ENCODE measurements at places on chromosomes 3 and 15. TPM values are rescaled to one million over a fixed set of nuclear protein-coding genes. Genes with fewer than 3 reads are reported as not detected.

LZTFL1 gene
- total RNA-seq = 26.5 TPM

SMCO1 gene
- total RNA-seq = not detected

DNA sequence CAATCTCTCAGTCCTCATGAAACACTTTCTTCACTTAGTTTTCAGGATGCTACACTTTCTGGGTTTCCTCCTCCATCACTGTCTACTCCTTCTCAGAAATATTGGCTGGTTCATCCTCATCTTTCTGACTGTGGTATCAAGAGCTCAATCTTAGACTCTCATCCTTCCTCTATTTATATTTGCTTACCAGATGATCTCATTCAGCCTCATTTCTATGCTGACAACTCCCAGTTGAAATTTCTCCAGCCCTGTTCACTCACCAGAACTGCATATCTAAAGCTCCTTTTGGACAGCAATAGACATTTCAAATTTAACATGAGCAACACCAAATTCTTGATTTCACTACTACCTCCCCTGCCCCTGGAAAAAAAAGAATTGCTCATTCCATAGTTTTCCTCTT lies 48.0 kb upstream of the FBN1 start:
- DNase-seq = no peak

- no peak for DNase-seq
These were observed 417.1 kb downstream of the RBMS3 start for GRCh38 chr3:29697989-29698388.

- no peak for DNase-seq
These were observed 17.3 kb upstream of the USP50 start for GRCh38 chr15:50563756-50564155.

P2RY13 gene
- 3.6 TPM for total RNA-seq

DNA sequence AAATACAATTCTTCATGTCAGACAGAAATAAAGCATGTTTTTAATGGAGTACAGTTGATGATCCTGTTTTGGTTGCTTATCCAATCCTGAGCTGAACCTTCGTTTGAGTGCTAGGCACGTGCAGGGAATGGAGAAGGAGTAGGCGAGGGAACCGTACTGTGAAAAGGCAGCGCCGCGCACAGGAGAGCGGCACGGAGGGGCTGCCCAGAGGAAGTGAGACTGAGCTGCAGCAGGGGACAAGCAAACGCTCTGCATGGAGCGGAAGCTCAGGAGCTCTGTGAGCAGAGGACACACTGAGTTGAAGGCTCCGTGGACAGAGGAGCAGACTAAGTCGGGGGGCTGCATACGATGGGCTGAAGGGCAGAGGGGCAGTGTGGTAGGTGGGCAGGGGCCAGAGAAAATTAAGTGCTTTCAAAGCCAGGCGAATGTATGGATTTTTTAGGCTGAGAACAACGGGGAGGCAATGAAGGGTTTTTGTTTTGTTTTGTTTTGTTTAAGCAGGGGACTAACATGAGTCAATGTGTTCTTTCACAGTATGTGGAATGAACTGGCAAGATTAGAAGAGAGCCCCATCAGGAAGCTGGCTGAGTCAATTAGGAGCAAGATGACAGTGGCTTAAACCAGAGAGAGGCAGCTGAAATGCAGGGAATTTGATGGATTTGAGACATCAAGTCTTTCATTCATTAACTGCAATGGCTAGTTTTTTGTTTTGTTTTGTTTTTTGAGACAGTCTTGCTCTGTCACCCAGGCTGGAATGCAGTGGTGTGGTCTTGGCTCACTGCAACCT lies 23.8 kb upstream of the TM2D3 start:
- DNase-seq = peak; percentile 49

DNA sequence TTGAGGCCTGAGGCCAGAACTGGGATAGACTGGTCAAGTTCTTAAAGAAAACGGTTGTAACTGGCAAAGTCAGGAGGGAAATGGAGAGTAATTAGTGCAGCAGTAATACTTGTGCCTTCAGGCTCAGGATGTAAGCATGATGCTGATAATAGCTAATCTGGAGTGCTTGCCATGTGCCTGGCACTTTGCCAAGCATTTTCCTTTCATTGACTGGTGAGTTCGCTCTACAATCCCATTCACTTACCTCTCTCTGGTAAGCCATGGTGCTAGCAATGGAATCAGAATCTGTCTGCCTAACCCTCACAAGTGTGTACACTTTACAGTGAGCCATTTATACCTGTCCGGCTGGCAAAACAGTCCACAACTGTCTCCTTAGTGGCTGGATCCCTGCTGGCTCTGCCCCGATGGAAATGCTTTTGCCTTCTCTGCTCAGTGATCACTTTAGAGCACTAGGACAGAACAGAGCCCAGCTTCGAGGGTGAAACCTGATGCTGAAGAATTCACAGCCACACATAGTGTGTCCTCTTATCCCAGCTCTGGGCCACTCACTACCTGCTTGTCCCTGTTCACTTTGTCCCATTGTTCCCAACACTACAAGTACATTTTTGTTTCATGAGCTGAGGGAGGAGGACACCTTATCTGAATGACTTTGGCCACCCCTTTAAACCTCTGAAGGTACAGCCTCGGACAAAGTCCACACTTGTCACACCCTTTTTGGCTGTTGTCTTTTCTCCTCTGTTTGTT lies 10.3 kb downstream of the CHP1 start:
- DNase-seq = no peak

- DNase-seq = no peak
These were observed 40.3 kb downstream of the CORO2B start for GRCh38 chr15:68618908-68619698.
